ENCODE measurements at places on chromosomes 12 and 14.
A peak's percentile ranks its signal among the peaks of the same experiment; 100 is the strongest.

- DNase-seq, result no peak
Observed at GRCh38 chr14:102993523-102993922, 63.8 kb downstream of the CDC42BPB start.

DNA sequence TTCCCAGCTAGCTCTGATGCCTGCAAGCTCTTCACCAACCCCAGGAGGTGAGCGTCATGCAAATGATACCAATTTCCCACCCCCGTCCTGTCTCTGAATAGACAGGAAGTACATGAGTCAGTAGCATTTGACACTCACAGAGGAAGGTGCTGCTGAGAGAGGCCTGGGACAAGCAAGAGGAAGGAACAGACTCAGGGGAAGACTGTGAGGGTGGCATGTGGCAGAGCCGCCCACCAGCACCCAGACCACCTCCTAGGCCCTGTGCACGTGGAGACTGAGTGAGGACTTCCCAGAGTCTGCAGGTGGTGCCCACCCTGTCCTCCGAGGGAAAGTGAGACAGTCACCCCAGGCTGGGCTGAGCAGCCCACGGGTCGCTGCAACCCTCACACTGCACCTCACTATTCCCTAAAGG, 199.5 kb upstream of the SFSWAP start:
- no peak for DNase-seq

GRCh38 chr12:43233861-43234260, 318.1 kb downstream of the ADAMTS20 start:
- no peak for DNase-seq

DNA sequence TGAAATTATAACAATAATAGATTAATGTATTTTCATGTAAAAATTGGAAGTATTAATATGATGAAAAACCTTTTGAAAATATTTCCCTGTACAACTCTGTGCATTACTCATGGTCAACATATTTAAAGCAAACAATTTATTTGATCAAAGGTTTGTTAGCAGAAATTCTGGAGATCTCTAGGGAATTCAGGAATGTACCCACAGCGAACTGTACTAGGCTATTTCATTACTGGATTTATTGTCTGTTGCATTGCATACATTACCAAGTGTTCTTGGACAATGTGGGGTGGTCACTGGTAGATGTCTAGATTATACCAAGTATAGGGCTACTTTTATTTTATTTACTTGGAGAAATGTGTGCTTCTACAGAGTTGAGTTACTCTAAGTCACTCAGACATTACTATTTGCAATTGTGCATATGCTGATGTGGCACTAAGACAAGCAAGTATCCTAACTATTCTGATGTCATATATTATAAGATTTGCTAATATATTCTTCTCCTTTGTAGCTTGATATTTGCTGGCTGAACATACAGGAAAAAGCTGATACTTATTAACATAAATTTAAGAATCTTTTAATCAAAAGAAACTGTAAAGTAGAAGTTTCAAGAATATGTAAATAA, 323.3 kb downstream of the CCER1 start:
- DNase-seq, result no peak

GRCh38 chr14:96091941-96092411, 52.8 kb downstream of the C14orf132 start:
- DNase-seq, result no peak

GRCh38 chr14:92407410-92407809, 84.4 kb downstream of the SLC24A4 start:
- DNase-seq, result no peak

GRCh38 chr14:64504897-64505794, 576 bp downstream of the ZBTB1 start:
- peak; percentile 51 for DNase-seq

GRCh38 chr12:76216585-76217472, 131.4 kb downstream of the BBS10 start:
- DNase-seq, result no peak

DNA sequence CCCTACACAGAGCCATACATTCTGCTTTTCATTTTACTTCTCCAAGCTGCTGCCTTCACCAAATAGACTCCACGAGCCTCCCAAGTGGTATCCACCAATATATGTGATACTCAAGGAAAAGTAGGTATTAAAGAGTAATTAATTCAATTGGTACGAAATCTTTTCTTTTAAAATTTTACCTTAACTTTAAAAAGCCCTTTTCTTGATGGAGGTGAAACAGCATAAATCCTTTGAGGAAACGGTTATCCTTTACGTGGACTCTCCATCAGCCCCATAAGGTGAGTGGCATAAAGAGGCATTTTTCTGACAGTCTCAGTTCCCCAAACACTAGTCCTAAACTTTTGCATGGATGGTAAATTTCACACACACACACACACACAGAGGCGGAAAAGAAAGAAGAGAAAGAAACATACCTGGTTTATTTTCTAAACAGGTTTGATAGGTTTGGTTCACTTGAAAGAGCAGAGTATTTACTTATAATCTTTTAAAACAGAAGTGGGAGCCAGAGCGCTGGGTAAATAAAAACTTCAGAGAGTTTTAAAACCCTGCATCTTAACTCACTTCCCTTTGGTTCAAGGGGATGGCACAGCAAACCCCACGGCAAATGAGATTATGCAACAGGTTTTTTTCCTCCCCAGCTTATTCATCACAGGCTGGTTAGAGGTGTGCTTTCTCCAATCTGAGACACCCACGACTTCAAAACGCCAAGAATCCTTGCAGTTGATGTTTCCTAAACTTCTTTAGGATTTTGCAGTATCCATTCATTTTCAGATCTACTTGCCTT, 1.9 kb downstream of the DUSP16 start:
- no peak for DNase-seq

DNA sequence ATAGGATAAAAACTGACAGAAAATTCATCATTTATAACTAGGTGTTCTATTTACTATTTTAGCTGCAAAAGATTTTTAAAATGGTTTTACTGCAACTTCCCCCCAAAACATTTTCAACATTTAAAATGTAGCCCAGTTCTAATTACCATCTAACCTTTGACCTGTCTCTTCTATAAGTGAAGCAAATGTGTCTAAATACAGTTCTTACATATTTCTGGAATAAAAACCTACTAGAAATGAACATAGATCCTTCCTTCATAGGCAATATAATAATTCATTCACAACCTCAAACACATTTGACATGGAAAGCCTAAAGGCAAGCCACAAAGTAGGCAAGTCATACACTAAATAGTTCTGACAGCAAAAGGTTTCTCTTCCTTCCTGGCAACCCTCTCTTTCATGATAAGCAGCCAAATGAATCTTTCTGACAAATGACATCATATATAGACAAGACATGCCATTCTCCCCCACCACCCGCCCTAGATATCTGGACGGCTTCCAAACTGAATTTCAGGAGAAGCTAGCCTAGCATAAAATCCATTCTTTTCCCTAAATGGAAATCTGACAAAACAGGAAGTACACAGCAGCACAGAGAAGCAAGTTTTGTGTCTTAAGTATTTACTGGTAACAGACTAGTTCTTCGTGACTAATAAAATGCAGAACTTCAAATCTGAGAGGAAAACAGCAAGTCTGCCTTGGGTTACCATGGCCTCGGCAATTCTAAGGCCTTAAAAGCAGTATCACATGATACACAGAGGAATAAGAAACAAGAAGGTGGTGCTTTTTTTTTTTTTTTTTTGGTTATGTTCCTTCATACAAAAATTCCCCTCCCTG, 17.2 kb upstream of the ARID4A start:
- DNase-seq, result no peak

GRCh38 chr14:26589925-26590324, 7.9 kb downstream of the NOVA1 start:
- DNase-seq, result no peak

DNA sequence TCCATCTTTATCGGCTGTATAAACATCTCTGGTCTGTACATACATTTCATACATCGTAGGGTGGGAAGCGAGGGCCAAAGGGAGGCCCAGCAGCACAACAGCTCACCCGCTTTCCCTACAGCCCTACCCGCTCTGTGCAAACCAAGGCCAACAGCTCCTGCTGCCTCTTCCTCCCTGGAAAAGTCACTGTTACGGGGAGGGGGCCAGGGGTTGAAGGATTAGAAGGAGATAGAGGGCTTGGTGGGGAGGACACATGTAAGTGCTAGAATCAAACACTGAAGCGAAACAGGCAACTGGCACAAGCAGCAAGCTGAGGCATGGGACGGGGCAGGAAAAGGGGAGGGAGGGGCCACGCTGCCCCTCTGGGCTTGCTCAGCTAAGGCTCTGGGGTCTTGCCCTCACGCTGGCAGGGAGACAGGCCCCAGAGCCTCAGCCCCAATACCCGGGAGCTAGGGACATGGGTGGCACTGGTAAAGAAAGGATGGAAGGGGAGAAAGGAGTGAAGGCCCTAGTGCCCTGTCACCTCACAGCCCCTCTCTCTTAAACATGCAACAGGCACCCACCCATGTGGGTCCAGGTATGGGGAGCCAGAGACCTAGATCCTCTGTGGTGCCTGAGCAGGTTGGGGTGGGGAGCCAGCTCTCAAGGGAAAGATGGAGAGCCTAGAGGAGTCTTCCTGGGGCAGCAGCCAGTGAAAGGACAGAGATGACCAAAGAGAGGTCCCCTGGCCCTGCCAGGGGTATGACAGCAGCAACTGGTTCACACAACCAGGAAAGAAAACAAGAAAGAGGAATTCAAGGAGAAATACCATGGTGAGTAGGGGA, 14.4 kb downstream of the SPRYD3 start:
- no peak for DNase-seq

- no peak for DNase-seq
Observed at GRCh38 chr12:51822956-51823355, 25.6 kb downstream of the FIGNL2 start.

DNA sequence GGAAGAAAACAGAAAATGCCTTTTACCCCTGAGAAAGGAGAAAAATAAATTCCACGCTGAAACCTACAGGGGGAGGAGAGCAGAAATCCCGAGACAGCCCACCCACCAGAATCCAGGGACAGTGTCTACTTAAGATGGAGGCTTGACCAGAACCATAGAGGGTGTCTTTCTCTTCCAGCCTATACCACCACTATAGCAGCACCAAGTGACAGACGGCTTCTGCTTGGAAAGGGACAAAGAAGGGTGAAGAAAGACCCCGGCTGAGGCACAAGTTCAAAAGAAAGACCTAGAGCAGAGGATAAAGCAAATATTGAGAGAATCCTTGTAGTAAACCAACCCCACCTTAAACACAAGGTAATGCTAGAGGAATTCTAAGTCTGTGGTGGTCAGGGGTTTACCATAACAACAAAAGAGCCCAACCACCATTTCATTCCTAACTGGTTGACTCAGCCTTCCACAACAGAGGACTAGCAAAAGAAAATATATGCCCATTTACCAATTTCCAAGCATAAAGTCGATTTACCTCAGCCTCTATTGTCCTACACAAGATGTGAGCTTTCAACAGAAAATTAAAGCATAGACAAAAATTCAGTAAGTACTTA, 105.3 kb upstream of the FOXG1 start:
- DNase-seq, result no peak

- no peak for DNase-seq
Observed at GRCh38 chr14:52355526-52355925, 41.4 kb downstream of the PTGER2 start.

Data from esophagus squamous epithelium (tissue), 5 donors.